ENCODE measurements at places on chromosomes 4 and X.

DNA sequence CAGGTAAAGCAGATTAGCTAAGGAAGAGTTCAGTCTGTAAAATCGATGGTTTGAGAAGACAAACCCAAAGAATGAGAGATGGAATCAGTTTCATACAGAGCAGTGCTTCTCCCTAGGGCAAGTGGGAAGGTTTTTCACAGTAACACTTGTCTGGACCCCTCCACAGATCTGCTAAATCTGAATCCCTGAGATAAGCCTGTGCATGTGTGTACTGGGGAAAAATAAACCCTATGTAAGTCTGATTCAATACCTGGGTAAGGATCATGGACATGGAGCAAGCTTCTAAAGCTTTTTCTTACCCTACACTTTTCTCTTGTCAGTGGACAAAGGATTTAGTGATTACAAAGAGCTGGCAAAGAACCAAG, 13.6 kb downstream of the ELOVL6 start:
- DNase-seq: no peak

GRCh38 chr4:153209410-153209809, 5.2 kb downstream of the TRIM2 start:
- no peak for DNase-seq

DNA sequence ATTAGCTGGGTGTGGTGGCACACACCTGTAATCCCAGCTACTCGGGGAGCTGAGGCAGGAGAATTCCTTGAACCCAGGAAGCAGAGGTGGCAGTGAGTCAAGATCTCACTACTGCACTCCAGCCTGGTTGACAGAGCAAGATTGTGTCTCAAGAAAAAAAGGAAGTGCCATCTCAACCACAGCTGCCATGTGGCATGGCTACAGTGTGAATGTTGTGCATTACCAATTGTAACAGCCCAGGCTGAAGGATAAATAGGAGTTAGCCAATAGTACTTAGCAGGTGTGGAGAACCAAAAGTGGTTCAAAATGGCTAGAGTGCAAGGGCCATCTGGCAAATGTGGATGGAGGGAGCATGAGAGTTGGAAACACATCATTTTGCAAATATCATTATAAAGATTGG, 28.9 kb downstream of the SLC25A5 start:
- DNase-seq: no peak

DNA sequence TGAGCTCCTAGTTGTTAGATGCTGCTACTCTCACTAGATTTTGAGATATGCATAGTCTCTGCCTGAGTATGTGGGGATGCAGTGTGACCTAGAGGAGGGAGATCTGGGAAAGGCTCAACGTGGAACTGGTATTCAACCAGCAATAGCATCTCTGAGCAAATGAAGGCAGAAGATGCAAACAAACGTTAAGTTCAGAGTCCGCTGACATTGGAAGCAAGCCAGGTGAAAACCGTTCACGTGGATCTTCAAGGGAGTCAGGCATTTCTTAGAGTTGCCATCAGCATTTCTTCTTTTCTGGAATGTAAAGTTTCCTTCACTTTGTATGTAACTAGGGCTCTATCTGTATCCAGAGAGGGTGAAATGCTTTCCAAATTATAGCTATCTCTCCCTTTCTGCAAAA, 59.9 kb downstream of the C4orf51 start:
- DNase-seq: no peak

GRCh38 chr4:114601304-114602052, 2.9 kb downstream of the UGT8 start:
- peak; percentile 30 for DNase-seq

- DNase-seq: no peak
Measured at GRCh38 chr4:37439809-37440474, 195.4 kb downstream of the NWD2 start.

GRCh38 chr4:147309434-147309833, 171.5 kb upstream of the EDNRA start:
- no peak for DNase-seq

DNA sequence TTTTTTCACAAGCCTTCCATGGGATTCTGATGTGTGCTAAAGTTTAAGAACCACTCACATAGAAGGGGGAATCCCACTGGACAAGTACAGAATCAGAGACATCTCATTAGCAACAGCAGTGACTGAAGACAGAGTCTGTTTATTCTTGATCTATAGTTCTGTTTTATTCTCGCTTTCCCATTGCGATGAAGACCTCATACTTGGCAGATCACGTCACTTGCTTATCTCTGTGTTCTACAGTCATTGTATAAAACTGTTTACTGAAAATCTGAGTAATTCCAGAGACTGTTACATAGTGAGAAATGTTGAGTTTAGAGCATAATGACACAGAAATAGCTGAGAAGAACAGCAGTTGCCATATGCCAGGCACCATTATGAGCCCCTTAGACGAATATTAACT, 185.5 kb downstream of the PTTG2 start:
- DNase-seq: no peak

DNA sequence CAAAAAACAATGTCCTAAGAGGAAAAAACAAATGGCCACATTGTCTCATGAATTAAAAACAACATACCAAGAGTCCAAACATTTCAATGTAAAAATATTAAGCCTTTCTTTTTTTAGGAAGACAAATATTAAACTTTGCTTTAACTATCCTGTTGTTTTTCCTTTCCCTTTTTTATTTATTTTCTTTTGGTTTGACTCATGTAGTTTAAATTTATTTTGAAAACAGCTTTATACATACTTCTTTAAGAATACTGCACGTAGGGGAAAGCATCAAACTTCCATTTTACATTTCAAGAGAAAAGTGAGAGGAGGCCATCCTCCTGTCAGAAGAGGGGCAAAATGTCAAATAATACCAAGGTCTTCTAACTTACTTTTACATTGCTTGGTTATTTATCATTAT, 8.7 kb downstream of the GAB1 start:
- no peak for DNase-seq

DNA sequence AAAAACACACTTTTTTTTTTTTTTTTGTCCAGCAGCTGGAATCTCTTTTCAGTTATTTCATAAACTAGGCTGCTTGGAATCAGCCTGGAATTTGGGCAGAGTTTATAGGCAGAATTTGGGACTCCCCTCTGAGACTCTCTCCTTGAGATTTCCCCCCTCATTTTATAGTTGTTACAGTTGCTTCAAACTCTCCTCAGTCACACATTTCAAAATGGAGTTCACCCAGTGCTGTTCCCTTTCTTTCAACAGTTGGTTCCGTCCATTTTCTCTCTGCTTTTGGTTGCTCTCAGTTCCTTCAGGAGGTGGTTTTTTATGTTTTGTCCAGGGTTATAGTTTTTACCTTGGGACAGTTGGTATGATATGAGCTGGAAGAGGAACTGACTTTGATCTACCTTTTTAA, 27.5 kb downstream of the NSD2 start:
- DNase-seq: no peak

GRCh38 chr4:182206916-182207315, 36.3 kb upstream of the TENM3 start:
- DNase-seq: no peak

DNA sequence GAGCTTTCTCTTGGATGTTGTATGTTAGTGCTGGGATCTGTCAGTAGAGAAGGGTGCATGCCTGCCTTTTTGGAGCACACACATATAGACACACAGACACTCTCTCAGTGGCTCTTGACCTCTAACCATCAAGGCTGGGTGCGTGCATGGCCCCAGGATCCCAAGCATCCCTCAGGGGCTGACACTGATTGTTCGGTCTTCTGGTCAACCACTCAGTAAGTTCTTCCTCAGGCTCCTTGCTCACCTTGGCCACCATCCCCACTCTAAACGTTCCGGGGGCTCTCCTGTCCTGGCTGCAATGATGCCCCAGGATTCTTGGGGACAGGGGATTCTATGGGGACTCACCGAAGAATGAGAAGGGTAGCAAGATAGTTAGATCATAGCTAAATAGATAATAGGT, 179.6 kb downstream of the SHOX start:
- DNase-seq: no peak

- no peak for DNase-seq
Measured at GRCh38 chr4:176671532-176671931, 121.2 kb downstream of the VEGFC start.

GRCh38 chr4:153204728-153205648, 745 bp downstream of the TRIM2 start:
- DNase-seq: peak; percentile 22
